ENCODE measurements at places on chromosomes 11 and 22.
A peak's percentile ranks its signal among the peaks of the same experiment; 100 is the strongest.

GRCh38 chr11:124762105-124762623 is at the start of gene ESAM:
ESAM (minus strand) TSS chr11:124762290; CDS start chr11:124762154, 136 bp downstream.
- no peak for DNase-seq

GRCh38 chr11:127255209-127255608 is 254.6 kb upstream of the KIRREL3 start:
- no peak for DNase-seq

GRCh38 chr11:61885166-61885778 is 6.1 kb downstream of the FADS3 start:
- DNase-seq: no peak

DNA sequence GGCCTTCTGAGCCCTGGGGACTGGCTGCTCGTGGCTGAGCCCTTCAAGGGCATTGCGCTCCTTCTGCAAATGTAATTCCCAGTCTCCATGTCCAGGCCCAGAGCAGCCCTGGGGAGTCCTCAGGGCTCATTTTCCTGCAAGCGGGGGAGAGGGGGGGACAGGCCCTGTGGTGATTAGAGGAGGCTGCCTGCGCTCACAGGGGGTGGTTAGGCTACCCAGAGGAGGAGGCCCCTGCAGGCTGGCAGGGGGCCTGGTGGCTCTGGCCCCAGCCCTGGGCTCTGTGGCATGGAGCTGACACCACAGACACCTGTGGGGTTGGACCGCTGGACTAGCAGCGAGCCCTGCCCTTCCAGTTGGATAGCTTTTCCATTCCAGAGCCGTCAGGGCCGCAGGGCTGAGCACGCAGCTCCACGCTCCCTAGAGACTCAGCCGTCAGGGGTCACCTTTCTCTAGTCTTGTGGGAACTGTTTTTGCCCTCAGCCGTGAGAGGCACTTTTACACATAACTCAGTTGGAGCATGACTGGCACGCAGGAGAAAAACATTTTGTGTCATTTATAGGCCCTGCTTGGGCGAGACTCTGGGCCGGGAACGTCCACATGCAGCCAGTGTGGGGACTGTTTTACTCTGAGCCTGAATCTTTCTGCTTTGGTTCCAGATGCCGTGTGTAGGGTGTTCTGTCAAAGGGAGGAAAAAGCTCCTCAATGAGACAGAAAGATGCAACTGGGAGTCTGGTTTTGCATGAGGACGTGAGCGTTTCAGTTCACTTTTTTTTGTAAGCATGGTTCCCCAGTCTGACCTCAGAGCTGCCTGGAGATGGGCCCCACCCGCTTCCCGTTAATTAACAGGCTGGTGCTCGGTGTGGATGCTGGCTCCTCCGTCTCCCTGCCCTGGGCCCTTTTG is 58.1 kb downstream of the LRP5 start:
- DNase-seq: no peak

DNA sequence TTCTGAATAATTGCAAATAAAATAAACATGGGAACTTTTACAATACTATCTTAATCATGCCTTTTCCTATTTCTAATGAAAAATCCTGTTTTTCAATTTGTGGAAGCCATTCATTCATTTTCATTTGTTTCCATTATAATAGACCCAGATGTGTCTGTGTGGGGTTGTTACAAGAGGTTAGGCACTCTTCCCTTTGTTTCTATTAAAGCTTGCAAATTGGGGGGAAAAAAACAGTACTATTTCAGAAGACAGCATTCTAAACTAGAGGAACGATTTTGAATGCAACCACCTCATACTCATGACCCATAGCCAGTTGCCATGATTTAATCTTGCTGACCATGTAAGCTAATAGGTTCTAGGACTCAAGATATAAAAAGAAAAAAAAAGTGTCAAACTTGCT is 175.5 kb downstream of the SOX6 start:
- no peak for DNase-seq

DNA sequence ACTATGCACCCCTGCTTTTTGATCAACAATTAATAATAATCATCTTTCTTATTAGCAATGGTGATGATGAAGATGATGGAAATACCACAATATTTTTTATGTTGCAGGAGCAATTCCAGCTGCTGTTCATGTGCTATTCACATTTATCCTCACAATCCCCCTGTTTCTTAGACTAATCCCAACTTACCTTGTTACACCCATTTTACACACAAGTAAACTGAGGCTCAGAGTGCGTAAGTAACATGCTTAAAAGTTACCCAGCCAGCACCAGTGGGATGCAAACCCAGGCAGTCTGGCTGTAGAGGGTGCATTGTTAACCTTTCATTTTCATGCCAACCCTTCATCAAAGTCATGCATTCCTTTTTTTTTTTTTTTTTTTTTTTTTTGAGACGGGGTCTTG is 1.6 kb upstream of the CRYBA4 start:
- DNase-seq: no peak

DNA sequence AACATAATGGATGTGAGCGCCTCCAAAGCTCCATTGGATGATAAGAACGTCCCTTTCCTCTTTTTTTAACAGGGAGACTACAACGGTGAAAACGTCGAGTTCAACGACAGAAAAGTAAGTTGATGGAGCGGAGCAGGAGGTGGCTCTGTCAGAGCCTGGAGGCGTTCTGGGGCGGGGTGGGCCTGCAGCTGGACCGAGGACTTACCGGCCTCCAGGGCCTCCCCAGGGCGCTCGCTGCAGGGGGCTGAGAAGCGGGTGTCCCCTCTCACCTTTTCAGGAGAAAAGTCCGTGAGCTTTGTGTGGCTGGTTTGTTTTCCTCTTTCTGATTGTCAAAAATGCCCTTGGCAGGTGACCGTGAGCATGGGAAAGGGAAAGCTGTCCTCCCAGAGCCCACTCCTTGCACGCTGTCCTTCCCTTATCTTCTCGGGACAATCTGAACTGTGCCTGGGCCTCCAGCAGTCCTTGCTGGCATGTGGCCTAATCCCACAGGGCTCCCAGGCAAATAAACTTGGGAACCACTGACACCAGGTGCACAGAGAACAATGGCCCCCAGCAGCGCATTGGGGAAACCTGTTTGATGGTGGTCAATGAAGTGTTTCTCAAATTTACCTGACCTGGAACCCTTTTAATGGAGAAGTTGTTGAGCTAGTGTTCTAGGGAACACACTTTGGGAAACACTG is 38.4 kb downstream of the ANO1 start:
- DNase-seq: no peak

DNA sequence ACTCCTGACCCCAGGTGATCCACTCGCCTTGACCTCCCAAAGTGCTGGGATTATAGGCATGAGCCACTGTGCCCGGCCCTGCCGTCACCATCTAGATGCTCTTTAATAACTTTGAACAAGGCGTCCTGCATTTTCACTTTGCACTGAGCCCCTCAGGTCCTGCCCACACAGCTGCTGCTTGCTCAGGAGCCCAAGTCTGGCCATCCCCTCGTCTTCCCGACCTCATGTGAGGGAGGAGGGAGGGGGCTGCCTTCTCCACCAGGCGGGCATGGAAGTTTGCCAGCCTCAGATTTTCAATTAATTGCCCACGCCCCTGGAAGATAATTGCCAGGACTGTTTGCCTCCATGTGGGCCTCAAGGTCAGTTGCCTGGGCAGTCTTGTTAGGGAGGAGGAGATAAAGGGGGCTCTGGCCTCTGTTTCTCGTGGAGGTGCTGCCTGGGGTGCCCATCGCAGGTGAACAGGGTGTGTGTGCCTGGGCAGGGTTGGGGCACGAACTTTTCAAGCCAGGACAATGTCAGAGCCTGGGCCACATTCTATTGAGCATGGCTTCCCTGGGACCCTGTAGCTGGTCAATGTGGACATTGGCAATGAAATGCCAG is 27.9 kb upstream of the MYEOV start:
- DNase-seq: no peak

DNA sequence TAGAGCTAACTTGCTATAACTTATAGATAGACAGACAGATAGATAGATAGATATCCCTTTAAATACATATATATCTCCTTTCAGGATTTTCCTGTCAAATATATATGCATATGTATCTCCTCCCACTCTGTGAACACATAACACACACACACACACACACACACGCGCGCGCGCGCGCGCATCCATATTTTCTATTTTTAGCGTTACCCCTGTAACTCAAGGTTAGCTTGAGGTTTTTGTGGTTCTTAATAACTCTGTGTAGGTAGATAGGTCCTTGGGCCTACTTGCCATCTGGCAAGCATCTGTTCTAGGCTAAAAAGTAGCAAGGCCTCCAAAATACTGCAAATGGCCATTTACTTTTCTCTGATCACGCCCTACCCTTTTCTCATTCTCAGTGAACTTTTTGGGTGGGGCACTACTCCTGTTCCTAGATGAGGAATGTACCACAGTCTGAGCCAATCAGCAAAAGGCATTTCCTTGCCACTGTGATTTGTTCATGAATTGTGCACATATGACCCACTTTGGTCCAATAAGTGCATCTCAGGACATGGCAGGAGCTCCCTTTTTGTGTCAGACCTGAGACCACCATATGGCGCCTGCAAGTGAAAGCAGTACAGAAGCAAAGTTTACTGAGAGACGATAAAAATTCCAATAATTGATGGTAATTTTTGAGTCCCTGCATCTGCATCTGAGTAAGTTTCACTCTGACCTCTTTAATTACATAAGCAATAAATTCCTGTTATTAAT is 740.5 kb upstream of the API5 start:
- no peak for DNase-seq

- no peak for DNase-seq
Measured at GRCh38 chr22:40258017-40258416, 80.3 kb downstream of the TNRC6B start.

DNA sequence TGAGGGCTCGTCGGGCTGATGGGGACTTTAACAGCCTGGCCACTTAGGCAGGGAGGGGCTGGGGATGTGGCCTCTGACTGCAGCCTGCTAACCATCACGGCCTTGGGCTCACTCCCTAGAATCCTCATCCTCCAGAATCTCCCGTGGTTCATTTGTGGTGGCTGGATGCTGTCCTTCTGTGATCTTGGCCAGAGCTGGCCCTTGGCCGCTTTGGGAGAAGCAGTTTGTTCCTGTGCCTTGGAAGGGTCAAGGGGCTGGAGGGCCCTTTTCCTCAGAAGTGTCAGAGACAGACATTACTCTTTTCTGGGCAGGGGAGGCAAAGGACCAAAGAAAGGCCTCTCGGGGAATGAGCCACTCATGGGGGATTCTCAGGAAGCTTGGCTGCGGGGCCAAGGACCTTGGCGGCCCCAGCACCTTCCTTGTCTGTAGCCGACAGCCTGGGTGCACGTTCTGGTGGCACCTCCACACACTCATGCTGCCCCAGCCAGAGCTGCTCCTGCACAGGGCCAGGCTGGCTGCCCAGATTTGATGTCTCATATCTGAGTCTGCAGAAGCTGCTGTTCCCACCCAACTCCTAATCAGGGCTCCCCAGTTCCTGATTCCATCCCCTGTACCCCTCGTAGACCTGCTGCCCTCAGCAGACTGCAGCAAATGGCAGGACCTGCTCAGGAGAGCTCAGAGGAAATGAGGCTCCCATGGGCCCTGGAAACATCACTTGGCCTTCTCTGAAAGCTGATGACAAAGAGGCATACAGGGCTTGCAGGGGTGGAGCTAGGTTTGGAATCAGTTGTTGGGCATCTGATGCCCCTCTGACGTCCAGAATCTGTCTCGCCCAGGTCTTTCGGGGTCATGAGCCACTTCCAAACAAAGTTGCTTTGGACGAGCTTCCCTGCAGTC is 107.7 kb downstream of the CTTN start:
- DNase-seq: no peak

DNA sequence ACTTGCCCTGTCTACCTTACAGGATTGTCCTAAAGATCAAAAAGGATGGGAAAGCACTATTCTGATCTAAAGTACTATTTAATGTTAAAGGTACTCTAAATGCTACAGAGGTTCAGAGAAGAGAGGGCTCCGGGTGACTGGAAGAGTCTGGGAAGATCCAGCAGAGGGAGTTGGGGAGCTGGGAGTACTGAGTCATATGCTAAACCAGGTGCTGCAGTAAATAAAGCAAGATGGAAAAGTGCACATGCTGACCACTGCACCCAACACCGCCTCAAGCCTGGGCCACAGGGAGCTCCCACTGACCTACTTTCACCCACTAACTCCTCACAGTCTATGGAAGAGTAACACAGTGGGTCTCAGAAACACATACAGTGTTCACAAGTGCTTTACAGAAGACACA is 49.3 kb downstream of the WT1 start:
- DNase-seq: no peak

- DNase-seq: no peak
Measured at GRCh38 chr11:109993786-109994185, 99.4 kb upstream of the ZC3H12C start.

DNA sequence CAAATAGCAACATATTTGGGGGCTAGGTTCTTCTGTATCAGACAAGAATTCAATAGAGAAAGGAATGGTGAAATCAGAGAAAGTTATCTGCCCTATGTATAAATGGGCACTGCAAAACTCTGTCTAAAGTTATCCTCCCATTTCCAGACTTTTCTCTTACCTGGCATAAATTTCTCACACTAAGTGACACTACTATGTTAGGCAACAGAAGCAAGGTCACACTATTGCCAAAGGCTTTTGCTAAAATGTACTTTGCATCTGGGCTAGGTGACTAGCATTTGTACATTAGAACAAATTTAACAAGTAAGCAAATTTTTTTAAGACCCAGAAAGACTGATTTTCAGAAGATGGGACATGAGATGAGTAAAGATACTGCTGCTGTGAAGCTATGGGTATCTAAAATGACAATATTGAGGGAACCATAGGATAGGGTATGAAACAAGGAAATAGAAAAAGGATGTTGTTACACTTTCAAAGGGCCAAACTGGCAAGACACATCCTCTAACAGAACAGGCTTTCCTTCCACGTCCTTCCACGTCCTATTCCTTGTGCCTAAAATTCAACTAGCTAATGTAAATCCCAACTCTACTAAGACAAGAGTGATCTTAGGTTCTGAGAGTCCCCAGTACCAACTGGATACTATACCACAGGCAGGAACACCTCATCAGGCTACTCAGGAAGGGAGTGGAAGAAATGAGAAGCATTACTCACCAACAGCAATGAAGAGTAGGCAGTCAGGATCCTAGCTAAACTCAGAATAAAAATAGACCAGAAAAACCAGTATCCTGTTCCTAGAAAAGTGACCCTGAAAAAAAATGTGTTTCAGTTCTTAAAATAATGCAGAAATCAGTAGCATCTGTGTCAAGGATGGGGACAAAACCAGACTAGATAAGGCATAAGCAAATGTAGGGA is 22.6 kb downstream of the GDPD4 start:
- DNase-seq: no peak

GRCh38 chr11:7576726-7577290 is 63.0 kb downstream of the PPFIBP2 start:
- DNase-seq: peak; percentile 55

- no peak for DNase-seq
Measured at GRCh38 chr11:33978376-33978775, 73.2 kb upstream of the CAPRIN1 start.

GRCh38 chr11:74949753-74950137 is 679 bp downstream of the SPCS2 start:
- no peak for DNase-seq

GRCh38 chr11:3905080-3905953 is 49.9 kb downstream of the STIM1 start:
- DNase-seq: peak; percentile 94

GRCh38 chr22:46833228-46833627 is 70.8 kb downstream of the TBC1D22A start:
- DNase-seq: no peak

GRCh38 chr11:120589376-120589775 is 77.8 kb downstream of the GRIK4 start:
- no peak for DNase-seq

GRCh38 chr11:10457901-10458300 is 2.8 kb downstream of the AMPD3 start:
- DNase-seq: no peak

Measured in fibroblast of gingiva (primary cell).